ENCODE measurements at places on chromosomes 7 and 10.

DNA sequence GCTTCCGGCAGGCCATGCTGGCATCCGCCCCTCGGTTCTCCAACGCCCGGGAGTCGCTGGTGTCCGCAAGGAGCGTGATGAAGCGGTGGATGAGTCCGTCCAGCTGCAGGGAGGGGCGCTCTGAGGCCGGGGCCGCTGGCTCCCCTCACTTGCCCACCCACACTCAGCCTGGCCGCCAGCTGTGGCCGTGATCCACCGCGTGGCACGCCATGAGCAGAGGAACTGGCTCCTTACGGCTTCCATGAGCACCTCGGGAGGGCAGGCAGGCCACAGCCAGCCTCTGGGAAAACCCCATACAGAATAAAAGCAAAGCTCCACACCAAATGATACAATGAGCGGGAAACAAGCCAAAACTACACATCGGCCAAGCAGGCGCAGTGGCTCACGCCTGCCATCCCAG, 15.5 kb upstream of the MICALL2 start:
- DNase-seq: no peak

DNA sequence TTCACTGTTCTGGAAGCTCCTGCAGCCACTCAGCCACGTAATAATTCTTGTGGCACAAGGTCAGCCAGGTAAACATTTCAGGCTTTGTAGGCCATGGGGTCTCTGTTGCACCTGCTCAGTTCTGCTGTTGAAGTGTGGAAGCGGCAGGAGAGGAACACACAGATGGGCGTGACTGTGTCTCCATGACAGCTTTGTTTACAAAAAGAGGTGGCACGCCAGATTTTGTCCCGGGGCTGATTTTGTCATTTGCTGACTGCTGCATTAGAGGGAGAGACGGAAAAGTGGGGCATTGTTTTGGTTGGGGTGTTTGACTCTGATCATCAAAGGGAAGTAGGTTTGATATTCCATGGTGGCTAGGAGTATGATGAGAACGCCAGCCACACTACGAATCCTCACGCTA, 103.1 kb downstream of the PRKAG2 start:
- no peak for DNase-seq

DNA sequence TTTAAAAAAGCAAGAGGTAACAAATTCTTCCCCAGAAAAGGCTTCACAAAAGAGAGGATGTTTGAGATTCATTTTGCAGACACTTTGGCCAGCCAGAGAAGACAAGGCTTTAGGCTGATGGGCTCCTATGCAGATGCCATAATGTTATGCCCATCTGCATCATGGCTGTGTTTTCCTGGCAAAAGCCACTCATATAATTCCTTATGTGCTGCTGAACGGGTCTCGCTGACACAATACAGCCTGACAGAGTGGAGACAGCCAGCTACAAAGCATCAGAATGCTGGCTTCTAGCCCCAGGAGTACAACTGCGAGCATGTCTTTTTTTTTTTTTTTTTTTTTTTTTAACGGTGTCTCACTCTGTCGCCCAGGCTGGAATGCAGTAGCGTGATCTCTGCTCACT, 1157.4 kb upstream of the AUTS2 start:
- no peak for DNase-seq

GRCh38 chr7:107503687-107504086, 33.8 kb downstream of the GPR22 start:
- DNase-seq: no peak

GRCh38 chr10:11042357-11042756, 24.7 kb downstream of the CELF2 start:
- DNase-seq: no peak

DNA sequence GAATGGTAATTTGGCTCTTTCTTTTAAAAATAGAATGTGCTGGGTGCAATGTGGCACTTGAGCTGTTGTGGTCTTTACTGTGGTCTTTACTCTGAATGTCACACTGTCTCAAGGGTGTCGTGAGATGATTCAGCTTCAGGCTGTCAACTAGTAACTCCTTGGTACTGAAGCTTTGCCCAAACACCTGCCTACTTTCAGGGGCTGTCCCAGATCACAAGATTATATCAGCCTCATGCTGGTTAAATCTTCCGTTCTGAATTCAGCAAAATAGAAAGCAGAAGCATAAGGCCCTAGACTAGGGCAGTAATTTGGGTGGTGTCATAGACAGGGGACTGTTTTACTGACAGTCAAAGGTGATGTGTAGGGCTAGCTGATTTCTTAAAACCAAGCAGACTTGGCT, 110.9 kb downstream of the BAMBI start:
- DNase-seq: no peak

DNA sequence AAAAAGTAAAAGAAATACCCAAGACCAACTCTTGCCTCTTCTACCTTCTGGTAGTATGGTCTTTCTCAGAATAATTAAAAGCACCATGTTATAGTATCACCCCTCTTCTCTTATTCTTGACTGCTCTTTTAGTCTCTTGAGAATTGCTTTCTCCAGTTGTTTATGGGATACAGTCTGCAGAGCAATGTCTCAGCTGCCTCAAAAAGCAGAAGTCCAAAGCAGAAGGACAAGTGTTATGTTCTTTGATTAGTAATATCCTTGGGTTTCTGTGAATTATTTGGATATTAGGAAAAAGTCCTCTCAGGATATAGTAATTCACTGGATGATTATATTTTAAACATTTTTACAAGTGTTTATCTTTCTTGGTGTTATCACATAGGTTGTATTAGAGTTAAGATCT, 7.4 kb downstream of the TAS2R41 start:
- no peak for DNase-seq

GRCh38 chr7:132653366-132653930, 77.2 kb upstream of the PLXNA4 start:
- no peak for DNase-seq

- DNase-seq: no peak
These were observed 142.7 kb upstream of the FZD8 start for GRCh38 chr10:35784751-35785150.

Measured in CD4-positive, alpha-beta T cell treated with Interleukin-6 at 100 ng/mL for 8 hours (primary cell).